ENCODE measurements at places on chromosomes 4 and X.

DNA sequence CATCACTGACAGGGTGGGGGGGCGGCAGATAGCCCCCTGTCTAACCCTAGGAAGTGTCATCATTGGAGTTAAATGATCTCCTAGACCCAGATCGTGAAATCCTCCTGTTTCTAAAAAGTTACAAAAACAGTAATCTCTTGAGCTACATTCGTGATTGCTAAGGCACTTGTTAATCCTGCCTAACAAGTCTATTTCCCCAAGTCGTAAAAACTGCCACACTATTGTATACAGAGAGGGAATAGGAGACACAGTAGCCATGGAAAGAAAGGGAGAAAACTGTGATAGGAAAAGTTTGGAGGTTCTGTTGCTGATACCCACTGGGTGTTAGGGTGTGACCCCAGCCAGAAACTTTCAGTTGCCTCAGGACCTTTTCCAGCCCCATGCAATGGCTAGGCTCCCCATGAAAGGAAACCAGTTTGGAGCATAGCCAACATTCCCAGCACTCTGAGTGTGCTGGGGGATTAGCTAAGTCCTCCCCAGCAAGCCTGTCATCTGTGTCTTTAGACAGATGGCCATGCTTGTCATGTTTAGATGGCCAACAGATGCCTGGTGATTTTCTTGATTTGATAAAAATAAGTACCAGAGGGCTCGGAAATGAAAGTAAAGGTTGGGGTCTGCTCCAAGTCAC is 63.3 kb upstream of the ANXA10 start:
- no peak for DNase-seq

- no peak for DNase-seq
Observed at GRCh38 chr4:129823105-129823504, 727.2 kb downstream of the C4orf33 start.

DNA sequence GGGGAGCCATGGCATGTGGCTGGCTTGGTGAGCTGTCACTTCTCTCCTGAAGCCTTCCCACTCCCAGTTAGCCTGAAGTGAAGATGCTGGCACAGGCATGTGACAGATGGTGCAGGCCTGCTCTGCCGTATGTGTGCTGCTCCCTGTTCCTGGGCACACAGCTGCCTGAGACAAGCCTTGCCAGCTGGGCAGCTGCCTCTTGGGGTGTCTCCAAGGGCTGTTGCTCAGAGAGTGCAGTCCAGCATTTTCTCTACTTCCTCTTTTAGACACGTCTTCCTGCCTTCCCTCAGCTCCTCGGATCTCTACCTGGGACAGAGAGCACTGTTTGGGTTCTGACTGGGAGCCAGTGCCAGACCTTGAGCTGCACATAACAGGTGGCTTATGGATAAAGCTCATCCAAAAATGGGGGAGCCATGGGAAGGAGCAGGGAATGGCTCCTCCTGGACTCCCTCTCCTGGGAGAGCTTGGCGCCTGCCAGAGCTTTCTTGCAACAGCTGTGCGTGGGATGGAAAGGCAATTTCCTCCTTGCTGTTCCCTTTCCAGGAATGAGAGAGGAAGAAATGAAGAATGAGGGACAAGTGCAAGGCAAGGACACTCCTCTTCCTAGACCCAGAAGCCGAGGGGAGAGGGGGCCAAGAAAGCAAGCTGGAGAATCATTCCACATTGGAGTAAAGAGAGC is 132.9 kb downstream of the MSL3 start:
- DNase-seq, result peak; percentile 58

GRCh38 chrX:12263211-12263610 is 124.9 kb downstream of the FRMPD4 start:
- DNase-seq, result no peak

GRCh38 chr4:88938138-88938537 is 118.8 kb downstream of the FAM13A start:
- no peak for DNase-seq

GRCh38 chr4:176383273-176384077 is 63.7 kb downstream of the SPCS3 start:
- no peak for DNase-seq

DNA sequence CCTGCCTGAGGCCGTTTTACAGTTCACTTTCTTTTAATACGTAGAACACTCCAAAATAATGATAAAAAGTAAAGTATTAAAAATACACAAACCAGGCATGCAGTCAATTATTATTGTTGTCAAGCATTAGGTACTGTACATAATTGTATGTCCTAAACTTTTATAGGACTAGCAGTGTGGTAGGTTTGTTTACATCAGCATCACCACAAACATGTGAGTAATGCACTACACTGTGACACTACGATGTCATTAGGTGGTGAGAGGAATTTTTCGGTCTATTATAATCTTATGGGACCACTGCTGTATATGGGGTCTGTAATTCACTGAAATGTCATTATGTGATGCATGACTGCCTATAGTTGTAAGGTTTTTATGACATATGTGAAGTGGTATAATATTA is 149.5 kb upstream of the SH3RF1 start:
- DNase-seq, result no peak

DNA sequence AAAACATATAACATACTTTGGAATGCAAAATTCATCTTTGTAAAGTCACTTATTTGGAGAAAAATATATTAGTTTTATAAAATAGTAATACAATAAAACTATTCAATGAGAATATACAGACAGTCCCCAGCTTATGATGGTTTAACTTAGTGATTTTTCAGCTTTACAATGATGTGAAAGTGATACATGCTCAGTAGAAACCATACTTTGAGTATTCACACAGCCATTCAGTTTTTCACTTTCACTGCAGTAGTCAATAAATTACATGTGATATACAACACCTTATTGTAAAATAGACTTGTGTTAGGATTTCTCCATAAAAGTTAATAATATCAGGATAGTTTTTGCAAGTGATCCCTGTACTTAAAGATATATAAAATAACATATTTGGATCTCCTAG is 436.0 kb downstream of the CENPC start:
- DNase-seq, result no peak

DNA sequence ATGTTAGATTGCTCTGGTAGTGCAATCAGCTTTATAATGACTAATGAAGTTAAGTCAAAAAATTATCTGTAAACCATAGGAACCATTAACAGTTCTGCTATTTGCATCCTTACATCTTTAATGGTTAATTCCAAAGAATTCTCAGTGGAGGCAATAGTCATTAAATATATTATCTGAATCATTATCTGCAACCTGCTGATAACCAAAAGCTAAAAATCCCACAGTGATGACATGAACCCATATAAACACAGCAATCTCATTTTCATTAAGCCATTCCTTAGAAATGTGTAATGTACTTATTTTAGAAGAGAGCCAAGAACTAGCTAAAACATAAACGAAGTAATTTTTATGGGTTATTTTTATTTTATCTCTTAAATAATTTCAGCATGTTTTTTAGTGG is 60.2 kb downstream of the MAGEB16 start:
- no peak for DNase-seq

- no peak for DNase-seq
Observed at GRCh38 chr4:182825003-182825402, 92.2 kb downstream of the DCTD start.

- DNase-seq, result no peak
Observed at GRCh38 chrX:124975456-124975855, 344.2 kb upstream of the TEX13C start.

GRCh38 chr4:128155231-128155855 is 94.2 kb downstream of the LARP1B start:
- DNase-seq, result peak; percentile 27

- DNase-seq, result no peak
Observed at GRCh38 chrX:42129022-42129940, 205.9 kb upstream of the CASK start.

DNA sequence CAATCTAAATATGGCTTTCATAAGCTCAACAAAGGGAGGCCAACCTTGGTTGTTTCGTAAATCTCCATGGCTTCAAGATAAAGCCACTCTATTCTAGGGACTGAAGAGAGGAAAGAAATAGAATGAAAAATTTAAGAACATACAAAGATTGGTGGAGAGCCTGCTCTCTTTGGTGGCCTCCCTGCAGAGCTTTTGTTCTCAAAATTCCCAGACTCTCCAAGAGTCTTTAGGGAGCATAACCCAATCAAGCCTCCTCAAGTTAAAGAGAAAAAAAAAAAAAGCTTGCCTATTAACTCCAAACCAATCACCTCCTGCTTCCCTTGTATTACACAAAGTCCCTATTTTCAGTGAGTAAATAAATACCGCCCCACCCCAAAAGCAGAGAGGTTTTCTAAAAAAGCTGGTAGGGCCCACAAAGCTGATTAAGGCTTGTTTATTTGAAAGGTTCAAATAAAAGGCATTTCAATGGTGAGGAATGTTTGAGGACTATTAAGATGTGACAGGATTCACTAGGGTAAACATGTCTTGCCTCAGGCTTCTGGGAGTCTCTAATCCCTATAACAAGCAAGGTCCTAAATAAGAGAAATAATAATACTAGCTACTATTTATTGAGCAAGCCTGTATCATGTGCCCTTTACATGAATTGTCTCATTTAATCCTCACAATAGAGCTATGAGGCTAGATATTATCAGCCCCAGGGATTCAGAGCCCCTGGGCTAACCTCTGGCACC is 71.6 kb downstream of the GPC3 start:
- no peak for DNase-seq

GRCh38 chr4:139419388-139419914 is 34.5 kb upstream of the RAB33B start:
- no peak for DNase-seq

- no peak for DNase-seq
Observed at GRCh38 chr4:8131210-8131609, 27.4 kb downstream of the ABLIM2 start.

DNA sequence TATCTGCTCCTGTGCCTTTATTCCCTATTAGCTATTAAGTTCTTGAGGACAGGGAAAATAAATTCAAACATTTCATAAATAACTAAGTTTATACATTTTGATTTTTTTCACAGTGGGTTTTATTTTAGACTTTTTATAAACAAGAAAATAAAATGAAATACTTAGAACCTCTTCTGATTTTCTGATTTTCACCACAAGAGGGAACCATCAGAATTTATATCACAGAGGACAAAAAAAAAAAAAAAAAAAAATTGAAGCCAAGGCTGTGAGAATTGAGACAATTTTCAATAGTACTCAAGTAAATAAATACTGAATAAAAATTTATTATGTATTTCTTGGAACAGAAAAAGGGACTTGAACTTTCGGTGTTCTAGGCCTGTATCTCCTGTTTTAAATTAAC is 288.1 kb downstream of the SH3BGRL start:
- DNase-seq, result no peak

DNA sequence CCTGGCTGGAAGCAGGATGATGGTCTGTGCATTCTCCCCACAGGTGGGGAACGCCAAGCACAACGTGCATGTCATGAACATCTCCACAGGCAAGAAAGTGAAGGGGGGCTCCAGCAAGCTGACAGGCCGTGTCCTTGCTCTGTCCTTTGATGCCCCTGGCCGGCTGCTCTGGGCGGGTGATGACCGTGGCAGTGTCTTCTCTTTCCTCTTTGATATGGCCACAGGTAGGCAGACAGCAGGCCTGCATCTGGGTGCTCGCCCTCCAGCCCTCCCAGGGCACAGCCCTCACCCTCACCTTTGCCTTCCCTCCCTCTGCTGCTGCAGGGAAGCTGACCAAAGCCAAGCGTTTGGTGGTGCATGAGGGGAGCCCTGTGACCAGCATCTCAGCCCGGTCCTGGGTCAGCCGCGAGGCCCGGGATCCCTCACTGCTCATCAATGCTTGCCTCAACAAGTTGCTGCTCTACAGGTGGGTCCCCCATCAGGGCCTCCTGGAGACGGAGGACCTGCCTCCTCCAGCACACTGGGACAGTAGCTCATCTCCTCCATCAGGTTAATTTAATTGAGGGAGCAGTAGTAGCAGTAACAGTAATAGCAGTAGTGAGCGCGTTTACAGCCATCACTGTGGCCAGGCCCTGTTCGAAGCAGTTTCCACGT is 4.6 kb downstream of the WDR13 start:
- DNase-seq, result no peak

GRCh38 chr4:186167605-186168004 is 23.8 kb upstream of the CYP4V2 start:
- no peak for DNase-seq

GRCh38 chr4:5164221-5164912 is 113.1 kb downstream of the STK32B start:
- no peak for DNase-seq

GRCh38 chr4:4704267-4704666 is 155.2 kb upstream of the MSX1 start:
- no peak for DNase-seq

DNA sequence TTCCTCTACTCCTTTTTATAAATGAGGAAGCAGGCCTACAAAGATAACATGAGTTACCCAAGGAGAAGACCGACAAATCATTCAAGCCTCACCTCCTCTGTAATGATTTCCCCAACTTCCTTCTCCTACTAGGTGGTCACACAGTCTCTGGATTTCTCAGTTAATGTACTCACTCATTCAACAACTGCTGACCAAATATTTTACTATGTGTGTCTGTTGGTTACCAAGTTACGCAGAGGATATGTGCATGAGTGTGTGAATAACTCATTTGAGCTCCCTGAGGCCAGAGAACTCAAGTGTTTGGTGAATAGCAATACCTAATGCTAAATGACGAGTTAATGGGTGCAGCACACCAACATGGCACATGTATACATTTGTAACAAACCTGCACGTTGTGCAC is 10.4 kb downstream of the CASK start:
- no peak for DNase-seq

GRCh38 chr4:187940299-187940698 is 55.3 kb upstream of the ZFP42 start:
- no peak for DNase-seq

GRCh38 chr4:151428346-151428745 is 19.4 kb downstream of the FHIP1A start:
- DNase-seq, result no peak

DNA sequence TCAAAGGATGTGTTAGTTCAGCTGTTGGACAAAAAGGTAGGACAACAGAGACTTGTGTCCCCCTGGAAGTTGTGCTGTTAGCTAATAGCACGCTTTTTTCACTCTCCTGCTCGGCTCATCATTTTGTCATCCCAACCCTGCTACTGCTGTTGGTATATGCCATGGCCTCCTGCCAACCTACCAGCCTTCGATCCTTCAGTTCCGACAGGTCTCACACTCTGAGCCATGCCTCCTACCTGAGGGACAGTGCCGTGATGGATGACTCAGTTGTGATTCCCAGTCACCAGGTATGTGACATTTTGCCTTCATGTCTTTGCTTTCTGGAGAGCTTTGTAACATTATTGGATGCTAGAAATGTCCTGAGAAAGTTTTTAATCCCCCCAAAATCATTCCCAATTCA is 268.1 kb downstream of the ANK2 start:
- no peak for DNase-seq

GRCh38 chrX:7351926-7352325 is 204.0 kb upstream of the PUDP start:
- no peak for DNase-seq

GRCh38 chrX:22124098-22124497 is 92.0 kb downstream of the PHEX start:
- no peak for DNase-seq

GRCh38 chr4:139975830-139976272 is 178.1 kb downstream of the MAML3 start:
- no peak for DNase-seq

GRCh38 chrX:6383488-6383887 is 151.4 kb downstream of the VCX3A start:
- no peak for DNase-seq
